M059J (cell line): ENCODE measurements at places on chromosomes 11 and 22. TPM values are rescaled to one million over a fixed set of nuclear protein-coding genes. Genes with fewer than 3 reads are reported as not detected.
A peak's percentile ranks its signal among the peaks of the same experiment; 100 is the strongest.

Gene C22orf31
- total RNA-seq = not detected in 2 replicates

Gene RAB30
- 9.4 and 12.2 TPM in 2 replicates for total RNA-seq

Gene C11orf87
- total RNA-seq = 0.02 and 0.34 TPM in 2 replicates

Gene FOSL1
- total RNA-seq = 253 and 286 TPM in 2 replicates

Gene ASRGL1
- total RNA-seq = 16.9 and 25.8 TPM in 2 replicates

Gene SOX10
- not detected in 2 replicates for total RNA-seq

Gene IGLL1
- total RNA-seq = not detected in 2 replicates

GRCh38 chr11:36402568-36403170 is 106.6 kb downstream of the PRR5L start:
- DNase-seq = no peak

GRCh38 chr11:74175920-74176319 is 4.8 kb downstream of the PPME1 start:
- DNase-seq = no peak

- DNase-seq = no peak
Observed at GRCh38 chr11:59069087-59069486, 17.0 kb upstream of the GLYATL1B start.

DNA sequence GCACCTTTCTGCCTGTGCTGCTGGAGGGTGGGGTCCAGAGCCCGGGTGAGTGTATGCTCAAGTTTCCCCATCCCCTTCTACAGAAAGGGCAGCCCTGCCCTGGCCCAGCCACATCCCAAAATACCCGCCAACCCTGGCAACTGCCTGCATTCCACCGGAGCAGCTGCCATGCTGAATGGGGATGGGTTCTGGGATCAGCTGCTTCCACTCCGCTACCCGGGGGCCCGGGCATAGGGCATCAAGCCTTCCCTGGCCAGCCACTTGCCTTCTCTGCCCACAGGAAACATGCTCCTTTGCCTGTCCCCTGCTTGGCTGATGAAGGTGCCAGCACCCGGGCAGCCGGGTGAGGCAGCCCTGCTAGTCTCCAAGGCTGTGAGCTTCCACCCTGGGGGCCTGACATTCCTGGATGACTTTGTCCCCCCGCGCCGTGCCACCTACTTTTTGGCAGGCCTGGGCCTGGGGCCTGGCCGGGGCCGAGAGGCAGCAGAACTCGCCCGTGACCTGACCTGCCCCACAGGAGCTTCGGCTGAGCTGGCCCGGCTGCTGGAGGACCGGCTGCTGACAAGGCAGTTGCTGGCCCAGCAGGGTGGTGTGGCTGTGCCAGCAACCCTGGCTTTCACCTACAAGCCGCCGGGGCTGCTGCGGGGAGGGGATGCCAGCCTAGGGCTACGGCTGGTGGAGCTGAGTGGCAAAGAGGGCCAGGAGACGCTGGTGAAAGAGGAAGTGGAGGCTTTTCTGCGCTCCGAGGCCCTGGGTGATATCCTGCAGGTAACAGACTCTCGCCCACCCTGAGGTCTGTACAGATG is 3.2 kb downstream of the CARNS1 start:
- no peak for DNase-seq

DNA sequence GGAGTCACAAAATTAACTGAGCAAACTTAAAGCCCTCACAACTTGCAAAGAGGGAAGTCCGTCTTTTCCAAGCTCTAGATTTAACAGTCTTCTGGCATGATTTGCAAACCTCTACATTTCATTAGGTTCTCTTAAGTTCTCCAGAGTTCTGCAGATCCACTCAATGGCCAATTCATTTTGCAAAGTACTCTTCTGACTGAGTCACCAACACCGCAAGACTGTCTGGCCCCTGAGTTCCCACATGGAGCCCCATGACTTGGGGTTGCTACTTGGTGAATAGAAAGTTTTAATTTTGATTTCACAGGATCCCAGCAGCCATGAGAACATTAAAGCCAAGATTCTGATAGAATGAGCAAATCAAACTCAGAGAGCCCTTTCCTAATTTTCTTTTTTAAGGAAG is 134.5 kb downstream of the PLEKHA7 start:
- peak; percentile 69 for DNase-seq

DNA sequence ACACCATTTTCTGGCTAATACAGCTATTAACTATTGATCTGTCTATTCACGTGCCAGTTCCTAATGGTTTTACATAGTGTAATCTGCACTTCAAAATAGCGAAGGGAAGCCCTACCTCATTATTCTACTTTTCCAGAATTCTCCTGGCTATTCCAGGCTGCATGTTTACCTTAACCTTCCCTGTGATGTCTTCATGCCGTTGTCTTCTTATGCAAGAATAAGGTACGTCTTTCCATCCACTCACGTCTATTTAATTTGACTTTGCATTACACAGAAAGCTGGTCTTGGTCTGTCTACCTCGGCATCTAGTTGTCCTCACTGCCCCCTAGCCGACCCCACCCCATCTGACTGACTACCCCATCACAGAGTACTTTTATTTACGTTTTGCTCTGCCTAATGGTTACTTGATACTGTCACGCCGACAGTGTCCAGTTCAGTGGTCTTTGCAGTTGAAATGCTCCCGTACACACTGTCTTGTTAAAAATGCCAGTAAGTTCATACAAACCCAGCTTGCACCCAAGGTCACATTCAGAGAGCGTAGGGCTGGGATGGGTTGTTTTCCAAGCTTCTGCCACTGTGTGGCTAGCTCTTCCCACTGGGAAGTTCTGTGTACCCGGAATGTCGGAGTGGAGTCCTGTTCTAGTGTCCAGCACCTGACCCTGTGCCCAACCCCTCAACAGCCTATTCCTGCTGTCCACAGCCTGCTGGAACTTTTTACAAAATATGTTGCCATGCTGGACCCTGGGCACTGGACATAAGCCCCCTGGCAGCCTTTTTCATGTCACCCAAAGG is 15.0 kb downstream of the NEAT1 start:
- DNase-seq = peak; percentile 50

GRCh38 chr11:39365809-39366436 is 2093.5 kb downstream of the LRRC4C start:
- peak; percentile 73 for DNase-seq

DNA sequence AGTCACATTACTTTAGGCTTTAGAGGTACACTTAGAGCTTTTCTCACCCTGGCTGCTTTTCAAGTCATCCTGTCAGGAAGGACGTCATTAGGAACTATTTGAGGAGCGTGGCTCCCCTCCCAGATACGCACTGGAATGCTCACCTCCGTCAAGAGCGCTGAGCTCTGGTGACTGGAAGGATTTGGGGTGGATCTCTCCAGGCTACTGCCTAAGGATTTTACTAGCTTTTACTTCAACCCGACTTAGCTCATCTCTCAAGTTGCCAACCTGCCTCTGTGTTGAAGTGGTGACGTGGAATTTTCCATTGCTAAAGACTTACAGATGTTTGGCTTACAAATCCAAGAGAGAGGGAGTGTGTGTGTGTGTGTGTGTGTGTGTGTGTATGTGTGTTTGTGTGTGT is 355.3 kb upstream of the CCDC90B start:
- no peak for DNase-seq

GRCh38 chr11:134752964-134753770 is 341.1 kb upstream of the B3GAT1 start:
- DNase-seq = no peak

DNA sequence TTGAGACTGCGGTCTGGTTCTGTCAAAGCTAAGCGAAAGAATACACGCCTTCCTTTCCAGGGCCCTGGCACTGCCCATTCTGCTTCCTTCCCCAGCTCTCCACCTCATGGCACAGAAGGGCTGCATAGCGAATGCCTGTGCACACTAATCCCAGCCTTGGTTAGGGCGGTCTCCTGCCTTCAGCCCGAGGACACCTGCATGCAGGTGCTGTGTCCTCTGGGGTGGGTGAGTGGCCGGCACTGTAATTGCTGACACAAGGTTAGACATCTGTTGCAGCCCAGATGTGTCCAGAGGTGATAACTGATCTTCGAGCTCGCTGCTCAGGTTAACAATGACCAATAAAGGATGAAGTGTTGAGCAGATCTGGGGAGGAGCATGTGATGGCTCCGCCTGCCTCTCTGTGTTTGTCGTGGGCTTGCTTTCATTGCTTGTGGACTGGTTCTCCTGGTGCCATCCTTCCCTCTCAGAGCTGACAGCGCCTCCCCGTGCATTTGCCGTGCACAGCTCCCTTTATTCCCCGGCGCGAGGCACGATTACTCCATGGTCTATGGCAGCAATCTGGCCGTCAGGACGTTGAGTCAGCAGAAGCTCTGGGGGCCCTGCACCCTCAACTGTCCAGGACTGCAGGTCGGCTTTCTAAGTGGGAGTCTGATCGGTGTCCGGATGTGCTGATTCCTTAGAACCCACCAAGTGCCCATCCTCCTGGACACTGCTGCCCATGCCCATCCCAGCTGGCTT is 1088.2 kb downstream of the BRD1 start:
- no peak for DNase-seq

DNA sequence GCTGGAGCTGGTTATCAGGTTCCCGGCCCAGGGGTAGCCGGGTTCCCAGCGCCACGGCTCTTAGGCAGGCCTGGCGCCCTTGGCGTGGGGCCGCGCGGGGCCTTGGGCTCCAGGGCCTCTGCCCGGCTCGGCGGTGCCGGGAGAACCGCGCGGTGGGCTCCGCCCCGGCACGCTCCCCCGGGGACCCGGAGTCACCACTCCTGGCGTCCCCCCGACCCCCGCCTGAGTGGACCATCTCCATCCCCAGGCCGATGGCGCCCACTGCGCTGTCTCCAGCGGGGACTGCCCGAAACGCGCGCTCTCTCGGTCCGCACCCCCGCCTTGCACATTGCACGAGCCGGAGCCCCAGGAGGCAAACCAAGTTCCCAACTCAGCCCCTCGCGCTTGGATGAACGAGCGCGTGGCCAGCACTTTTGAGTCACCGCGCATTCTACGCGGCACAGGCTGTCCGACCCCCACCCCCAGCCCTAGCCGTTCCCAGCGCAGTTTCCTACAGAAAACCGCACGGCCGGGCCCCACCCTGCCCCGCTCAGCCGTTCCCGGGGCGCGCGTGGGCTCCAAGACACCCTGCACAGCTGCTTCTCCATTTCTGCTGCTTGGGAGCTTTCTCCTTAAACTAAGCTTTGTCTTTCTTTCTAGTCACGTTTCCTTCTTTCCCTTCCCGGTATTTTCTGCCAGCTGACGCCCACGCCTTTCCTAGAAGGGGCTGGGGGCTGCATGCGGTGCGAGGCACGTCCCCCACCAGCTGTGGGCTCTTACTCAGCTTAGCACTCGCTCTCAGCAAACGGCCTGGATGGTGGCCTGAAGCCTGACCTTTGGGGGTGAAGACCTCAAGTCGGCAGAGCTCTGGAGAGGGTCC is 650 bp upstream of the CHID1 start:
- peak; percentile 75 for DNase-seq

- DNase-seq = peak; percentile 68
Observed at GRCh38 chr11:15493921-15494620, 379.3 kb downstream of the INSC start.

DNA sequence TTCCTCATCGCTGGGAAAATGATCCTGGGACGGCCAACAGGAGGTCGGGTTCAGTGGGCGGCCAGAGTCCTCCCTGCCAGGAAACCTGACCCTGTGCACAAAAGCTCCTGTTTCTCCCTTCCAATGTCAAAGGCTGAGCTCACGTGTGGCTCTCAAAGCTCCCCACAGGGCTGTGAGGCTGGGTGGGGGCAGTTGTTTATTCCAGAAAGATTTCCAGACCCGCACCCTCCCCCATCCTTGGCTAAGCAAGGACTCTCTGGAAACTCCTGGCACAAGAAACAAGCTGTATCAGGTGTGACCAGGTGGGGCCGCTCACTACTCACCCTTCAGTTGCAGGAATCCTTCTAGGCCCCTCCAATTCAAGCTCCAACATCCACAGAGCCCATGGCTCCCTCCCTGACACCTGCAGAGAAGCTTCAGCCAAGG is 131.9 kb downstream of the SHANK2 start:
- DNase-seq = no peak

GRCh38 chr11:72478669-72479068 is 44.3 kb upstream of the CLPB start:
- no peak for DNase-seq

DNA sequence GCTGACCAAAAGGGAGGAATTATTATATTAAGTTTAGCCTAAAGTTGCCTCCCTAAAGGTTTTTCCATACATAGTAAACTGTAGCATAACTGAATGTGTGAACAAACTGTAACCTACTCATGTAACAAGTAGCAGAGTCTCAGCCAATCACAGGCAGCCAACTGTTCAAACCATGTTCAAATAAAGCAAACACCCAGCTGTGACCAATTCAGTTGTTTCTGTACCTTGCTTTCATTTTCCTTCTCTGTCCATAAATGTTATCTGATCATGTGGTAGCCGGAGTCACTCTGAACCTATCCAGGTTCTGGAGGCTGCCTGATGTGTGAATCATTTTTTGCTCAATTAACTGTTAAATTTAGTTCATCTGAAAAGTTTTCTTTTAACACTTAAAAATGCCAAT is 373.5 kb downstream of the GUCY1A2 start:
- DNase-seq = peak; percentile 85

GRCh38 chr22:44042249-44043218 is 18.4 kb downstream of the PARVB start:
- DNase-seq = no peak

DNA sequence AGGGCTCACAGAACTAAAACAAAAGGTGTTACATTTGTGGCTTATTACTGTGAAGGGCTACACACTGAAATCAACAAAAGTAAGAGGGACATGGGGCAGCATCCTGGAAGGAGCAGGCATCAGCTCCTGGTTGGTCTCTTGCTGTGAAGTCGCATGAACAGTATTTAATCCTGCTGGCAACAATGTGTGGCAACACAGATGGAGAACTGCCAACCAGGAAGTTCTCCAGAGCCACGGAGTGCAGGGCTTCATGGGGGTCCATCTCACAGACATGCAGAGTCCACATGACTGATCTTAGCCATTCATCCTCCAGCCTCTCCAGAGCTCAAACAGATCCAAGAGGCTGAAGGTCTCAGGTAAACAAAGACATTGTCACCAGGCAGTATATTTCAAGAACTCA is 32.8 kb upstream of the FGF3 start:
- DNase-seq = no peak

- DNase-seq = no peak
Observed at GRCh38 chr11:34567733-34568132, 53.2 kb upstream of the EHF start.

- DNase-seq = no peak
Observed at GRCh38 chr11:92531065-92531739, 306.6 kb downstream of the FAT3 start.

GRCh38 chr22:31040542-31041398 is 40.3 kb upstream of the SMTN start:
- no peak for DNase-seq

DNA sequence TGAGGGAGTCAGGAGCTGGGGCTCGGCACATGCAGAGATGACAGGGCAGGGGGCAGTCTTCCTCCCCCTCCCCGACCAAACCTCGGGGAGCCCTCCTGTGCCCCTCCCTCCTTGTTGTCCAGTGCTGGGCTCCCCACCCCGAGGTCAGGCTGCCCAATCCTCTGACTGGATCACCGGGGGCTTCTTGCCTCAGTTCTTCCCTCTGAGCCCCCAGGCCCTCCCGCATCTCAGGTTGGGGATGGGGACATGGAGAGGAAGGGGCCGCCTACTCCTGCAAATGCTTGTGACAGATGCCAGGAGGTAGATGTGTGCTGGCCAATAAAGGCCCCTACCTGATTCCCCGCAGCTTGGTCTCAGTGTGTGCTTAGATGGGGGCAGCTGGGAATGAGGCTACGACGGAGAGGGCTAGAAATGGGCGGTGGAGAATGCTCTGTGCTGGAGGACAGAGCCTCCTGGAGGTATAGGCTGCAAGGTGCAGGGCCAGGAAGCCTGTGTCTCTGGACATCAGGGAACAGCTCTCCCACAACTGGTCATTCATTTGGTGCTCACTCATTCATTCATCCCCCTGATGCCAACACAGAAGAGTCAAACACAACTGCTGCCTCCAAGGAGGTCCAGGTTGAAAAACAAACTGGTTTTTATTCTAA is 8.4 kb downstream of the RHBDD3 start:
- DNase-seq = no peak

GRCh38 chr22:49491726-49492125 is 335.9 kb downstream of the BRD1 start:
- no peak for DNase-seq

GRCh38 chr22:26460202-26460601 is 23.4 kb downstream of the HPS4 start:
- no peak for DNase-seq
